Activated naive CD8-positive, alpha-beta T cell treated with anti-CD3 and anti-CD28 coated beads for 36 hours (primary cell): ENCODE measurements at places on chromosomes 1 and 21.

GRCh38 chr1:151615711-151616504 lies 4.1 kb downstream of the SNX27 start:
- no peak for DNase-seq

DNA sequence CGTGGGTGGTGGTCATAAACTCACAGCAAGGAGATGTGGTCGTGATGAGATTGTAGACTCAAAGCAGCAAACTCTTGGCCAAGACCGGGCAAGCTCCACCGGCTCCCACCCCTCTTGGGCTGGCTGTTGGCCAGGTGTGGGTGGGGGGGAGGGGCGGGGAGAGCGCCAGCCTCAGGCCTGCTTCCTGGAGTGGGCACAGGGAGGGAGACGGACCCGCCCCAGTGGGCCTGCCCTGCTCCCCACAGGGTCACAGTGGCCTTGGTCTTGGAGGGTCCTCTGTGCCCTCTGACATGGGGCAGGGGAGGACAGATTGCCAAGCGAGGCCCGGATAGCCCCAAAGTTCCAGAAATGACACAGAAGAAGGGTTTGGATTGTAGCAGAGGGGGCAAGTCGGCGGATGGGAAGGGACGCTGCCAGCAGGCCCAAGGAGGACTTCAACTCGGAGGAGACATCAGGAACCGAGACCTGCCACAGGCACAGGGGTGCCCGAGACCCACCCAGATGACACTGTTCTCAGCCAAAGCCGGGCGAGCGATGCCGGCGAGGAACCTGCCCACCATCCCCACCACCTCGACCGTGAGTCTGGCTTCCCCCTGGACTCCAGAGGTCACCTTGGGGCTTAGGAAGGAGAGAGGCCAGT lies 85.4 kb upstream of the ACTRT2 start:
- DNase-seq: no peak

GRCh38 chr1:42484382-42484781 lies 21.3 kb downstream of the CCDC30 start:
- DNase-seq: no peak

- no peak for DNase-seq
Observed at GRCh38 chr1:222787729-222788128, 27.1 kb upstream of the DISP1 start.

GRCh38 chr1:25993197-25993951 lies 4.5 kb downstream of the PAFAH2 start:
- no peak for DNase-seq
